ENCODE measurements at places on chromosomes 11 and 22.
A peak's percentile ranks its signal among the peaks of the same experiment; 100 is the strongest.

- no peak for DNase-seq
Observed at GRCh38 chr22:25166266-25167040, 33.2 kb upstream of the CRYBB3 start.

DNA sequence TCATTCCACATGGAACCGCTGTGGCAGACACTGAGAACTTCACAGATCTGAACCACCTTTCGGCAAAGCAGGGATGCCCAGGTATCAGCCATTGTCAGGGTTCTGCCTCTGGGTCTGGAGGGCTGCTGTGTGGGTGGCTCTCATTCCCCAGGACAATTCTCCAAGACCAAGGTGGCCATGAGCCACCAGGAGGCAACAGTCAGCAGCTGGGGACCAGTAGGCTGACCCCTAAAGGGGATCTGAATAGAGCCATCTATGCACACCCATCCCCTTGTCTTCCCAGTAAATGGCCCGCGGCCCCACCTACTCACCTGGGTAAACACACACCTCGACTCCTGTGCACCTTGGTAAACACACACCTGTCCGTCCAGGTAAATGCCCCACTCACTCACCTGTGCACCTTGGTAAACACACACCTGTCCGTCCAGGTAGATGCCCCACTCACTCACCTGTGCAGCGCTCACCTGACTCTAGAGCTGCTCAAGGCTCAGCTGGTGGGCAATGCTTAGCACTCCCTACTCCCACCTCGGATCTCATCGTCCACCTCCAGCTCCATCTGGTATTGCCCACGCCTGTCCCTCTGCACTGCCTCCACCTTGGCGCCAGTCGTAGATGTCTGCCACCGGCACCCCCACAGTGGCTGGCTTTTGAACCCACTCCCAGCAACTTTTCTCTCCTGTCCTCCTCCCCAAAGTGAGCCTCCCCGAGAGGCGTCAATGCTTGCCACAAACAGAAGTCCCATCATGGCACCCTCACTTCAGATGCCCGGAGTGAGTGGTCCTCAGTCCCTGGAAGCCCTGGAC is 10.2 kb downstream of the SLC25A1 start:
- DNase-seq: no peak

DNA sequence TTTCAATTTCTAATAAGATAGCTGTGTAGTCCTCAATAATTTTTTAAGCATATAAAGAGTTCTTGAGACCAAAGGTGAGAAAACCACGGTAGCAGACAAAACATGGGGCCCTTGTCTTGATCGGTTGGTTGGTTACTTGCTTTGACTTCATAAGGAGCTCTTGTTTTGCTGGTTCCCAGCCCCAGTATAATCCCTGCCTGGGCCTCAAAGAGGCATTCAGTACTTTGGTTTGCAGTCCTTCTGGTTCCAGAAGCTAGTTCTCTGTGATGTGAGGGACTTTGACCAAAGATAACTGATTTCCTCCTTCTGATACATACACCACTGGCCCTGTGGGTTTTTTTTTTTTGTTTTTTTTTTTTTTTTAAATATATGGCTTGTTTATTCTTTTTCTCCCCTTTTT is 17.1 kb downstream of the MARK2 start:
- DNase-seq: no peak

DNA sequence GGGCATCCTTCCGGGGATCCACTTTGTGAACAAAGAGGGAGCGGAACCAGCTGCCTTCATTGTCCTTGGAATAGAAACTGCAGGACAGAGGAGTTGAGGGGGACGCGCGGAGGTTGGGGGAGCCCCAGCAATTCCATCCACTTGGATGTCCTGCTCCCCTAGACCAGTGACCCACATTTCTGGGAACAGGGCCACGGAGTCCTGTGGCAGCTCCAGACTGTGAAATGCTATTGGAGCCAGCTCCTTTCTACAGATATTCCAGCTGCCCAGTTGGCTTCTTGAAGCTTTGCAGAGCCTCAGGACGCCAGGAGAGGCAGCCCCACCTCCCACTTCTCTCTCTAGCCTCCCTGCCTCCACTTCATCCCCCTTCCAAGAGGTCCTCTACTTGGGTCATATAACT is 10.5 kb downstream of the NIPSNAP1 start:
- no peak for DNase-seq

DNA sequence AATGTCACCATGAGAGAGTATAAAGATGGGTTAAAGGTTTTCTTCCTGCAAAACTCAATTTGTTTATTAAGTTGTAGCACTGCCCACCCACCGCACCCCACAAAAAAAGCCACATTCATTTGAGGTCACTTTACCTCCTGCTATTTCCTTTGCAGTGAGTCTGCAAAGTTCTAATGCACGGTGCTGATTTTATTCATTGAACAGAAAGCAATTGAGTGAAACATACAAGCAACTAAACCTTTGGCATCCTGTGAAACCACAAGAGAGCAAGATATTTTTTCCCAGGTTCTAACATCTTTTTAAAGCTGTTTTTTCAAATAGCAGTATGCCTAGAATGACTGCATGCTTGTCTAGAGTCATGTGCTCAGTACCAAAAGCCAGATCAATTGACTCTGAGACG is 39.0 kb downstream of the RRAS2 start:
- no peak for DNase-seq

DNA sequence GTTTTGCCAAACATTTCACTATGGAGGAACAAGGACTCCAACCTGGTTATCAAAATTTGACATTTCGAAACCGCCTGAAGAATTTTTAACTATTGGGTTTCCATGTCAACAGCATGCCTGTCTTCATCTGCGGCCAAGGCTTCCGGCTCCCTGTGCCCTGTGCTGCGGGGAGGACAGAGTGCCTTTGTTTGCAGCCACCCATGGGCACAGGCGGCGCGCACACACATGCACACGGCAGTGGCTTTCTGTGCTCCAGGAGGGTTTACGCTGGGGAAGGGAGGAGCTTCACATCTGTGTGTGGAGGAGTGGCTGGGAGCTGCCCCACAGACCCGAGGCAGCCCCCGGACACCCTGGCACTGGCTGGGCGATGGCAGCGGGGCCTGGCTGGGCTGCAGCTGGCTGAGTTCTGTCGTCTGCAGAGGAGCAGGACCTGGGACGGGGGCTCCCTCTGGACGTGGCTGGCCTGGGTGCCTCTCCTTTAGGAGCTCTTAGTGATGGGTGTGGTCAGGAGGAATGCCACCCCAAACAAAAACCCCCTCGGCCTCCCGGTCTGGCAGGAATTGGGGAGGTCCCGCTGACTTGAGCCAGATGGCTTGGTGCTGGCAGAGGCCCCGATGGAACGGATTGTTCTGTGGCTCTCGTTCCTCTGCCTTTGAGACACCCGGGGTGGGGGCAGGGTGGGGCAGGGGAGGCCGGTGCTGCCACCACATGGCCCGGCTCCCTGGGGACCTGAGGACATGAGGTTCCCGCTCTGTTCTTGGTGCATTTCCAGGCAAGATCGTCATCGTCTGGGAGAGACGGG is 1290.9 kb downstream of the BRD1 start:
- peak; percentile 81 for DNase-seq

- DNase-seq: no peak
Observed at GRCh38 chr11:132336781-132337535, 966.5 kb downstream of the NTM start.

DNA sequence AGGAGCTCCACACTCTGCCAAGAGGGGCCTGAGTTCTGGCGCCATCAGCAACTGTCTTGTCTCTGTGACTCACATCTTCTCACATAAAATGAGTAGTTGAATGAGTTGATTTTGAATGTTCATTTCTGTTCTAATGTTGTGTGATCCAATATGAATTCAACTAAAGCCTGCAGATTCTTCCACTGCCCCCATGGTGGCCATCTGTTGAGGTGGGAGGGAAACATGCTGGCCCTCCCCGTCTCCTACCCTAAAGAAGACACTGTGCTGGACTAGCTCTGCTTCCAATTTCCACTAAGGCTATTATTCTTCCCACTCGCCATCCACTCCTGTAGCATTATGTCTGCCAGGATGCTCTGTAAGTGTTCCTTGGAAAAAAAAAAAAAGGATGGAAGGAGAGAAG is 555.6 kb upstream of the LARGE1 start:
- DNase-seq: no peak

- no peak for DNase-seq
Observed at GRCh38 chr11:1949922-1950321, 2.8 kb downstream of the MRPL23 start.

DNA sequence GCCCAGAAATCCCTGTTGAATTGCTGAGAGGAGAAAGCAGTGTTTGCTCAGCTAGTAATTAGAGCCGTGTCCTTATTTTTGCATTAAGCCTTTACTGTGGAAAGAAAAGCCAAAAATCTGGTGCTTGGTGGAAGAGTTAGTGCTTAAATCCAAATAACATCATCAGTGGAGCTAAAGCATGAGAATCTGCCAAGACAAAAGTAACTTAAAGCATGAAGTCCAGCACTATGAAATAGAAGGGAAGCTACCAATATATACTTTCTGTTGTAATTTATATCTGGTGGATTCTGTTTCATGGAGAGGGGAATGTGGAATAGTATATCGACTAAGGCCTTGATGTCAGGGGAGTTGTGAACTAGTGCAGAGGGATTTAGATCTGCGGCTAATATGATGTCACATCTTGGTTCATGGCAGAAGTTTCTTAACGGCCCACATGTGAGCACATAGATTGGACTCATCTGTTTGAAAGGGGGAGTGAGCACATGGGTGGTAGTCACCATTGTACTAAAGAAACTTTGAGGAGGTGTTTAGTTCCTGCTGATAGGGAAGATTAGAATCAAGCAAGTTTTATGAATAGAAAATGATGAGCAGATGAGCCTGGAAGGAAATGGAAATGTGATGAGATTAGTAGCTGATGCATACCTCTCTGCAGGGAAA is 224.4 kb upstream of the MTNR1B start:
- no peak for DNase-seq
